HuH-7.5 (cell line): ENCODE measurements at places on chromosomes 2 and 18.

GRCh38 chr18:48785091-48785614 is 165.6 kb downstream of the SMAD7 start:
- DNase-seq: no peak

DNA sequence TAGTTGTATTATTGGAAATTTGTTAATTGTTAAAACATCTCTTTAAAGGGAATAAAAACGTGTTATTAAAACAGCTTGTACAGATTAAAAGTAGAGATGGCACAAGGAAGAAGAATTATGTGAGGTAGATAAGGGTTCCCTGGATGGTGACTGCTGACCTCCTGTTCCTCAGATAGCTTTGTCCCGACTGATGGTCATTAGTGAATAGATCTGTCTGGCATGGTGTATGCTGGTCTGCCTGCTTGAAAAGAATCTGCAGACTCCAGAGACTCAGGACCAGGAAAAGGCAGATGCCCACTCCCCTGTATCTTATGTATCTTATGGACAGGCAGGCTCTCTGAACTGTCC is 5.6 kb upstream of the FARP2 start:
- DNase-seq: no peak

GRCh38 chr18:69492861-69493260 is 92.2 kb downstream of the DOK6 start:
- DNase-seq: no peak

DNA sequence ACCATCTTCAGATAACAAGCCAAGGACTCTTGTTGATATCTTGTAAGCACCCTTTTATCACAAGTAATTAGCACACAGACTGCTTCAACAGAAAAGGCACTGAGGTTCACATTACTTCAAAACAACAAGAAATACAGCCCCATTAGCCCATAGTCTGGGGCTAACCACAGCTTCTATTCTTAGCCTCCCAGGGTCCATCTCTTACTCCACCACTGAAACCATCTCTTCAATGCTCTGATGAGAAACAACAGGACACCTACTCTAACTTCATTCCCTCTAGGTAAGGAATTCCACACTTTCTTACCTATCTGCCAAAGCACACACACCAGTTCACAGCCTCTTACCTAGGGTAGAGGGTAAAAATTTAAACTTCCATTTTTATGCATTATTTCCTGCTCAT is 26.4 kb upstream of the CYTIP start:
- no peak for DNase-seq

GRCh38 chr2:27672723-27673486 is 9.2 kb downstream of the SLC4A1AP start:
- DNase-seq: no peak

DNA sequence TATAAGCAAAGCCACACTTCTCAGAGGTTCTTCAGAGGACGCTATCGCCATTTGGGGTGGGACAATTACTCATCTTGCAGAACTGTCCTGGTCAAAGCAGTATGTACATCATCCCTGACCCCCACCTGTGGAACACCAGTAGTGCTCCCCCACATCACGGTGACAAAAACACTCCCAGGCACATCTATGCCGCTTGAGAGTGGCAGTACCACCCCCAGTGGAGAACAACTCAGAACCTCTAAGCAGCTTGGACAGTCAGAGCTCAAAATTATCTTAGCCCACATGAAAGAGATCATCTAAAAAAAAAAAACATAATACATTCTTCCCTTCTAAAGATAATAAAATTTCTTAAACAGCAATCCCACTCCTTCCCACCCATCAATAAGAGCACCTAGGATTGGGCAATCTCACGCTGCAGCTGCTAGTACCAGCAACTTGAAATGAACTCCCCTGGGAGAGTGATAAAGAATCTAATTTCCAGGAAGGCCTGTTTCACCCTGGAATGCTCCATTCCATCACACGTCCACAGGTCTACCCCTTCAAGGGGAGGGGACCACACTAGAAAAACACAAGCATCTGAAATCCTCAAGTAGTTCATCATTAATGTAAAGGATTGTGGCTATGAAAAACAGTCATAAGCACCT is 31.7 kb downstream of the LRP2 start:
- DNase-seq: no peak

- no peak for DNase-seq
Observed at GRCh38 chr2:181810823-181811695, 80.5 kb upstream of the ITPRID2 start.

DNA sequence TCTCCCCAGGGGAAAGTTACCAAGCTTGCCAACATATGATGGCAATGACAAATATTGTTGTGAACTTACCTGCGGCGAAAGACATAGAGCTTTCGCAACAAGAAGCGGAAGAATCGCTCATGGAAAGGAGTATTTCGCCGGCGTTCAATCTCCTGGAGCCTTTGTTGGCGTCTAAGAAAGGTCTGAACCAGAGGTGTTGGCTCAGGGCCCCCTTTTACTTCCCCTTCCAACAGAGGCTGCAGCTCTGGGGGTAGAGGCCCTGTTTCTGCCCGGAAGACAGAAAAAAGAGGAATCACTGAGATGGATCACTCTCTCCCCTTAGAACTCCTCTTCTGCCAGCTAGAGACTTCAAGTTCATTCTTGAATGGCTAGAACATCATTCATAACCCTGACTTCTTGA is 10.8 kb downstream of the GGCX start:
- DNase-seq: no peak

DNA sequence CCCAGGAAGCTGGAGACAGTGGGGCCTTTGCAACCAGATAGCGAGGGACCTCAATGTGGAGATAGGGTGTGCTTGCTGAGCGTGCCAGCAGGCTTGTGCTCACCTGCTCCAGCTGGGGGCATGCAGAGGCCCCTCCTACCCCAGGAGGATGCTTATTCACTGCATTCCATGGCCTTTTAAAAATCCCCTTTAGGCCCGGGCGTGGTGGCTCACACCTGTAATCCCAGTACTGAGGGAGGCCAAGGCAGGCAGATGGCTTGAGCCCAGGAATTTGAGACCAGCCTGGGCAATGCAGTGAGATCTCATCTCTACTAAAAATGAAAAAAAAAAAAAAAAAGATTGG is 54.5 kb downstream of the ODC1 start:
- DNase-seq: no peak

GRCh38 chr18:36467614-36468013 is 170.1 kb downstream of the FHOD3 start:
- DNase-seq: no peak

GRCh38 chr18:11872479-11873136 is 21.4 kb downstream of the CHMP1B start:
- DNase-seq: peak; percentile 92

- DNase-seq: no peak
Observed at GRCh38 chr2:204748286-204748685, 203.0 kb downstream of the PARD3B start.

DNA sequence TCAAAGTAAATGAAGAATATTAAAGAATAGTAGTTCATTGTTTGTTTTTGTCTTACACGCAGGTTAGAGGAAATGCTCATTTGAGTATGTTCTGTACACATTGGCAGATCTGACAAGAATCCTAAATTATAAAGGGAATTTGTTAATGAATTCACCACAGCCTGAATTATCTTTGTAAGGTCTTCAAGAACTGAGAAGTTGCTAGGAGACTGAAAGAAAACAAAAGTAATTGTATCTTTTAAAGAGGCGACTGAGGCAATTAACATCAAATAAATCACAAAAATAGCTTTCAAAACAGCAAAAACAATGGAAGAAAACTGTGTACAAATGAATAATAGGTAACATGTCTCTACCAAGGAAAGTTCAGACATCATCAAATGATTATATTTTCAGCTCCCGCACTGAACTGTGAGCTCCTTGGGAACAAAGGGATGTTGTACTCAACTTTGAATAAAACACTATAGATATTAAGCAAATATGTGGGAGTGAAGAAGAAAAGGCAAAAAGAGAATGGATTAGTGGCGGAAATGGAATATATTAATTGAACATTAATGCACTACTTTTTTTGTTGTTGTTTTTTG is 51.7 kb upstream of the ATIC start:
- DNase-seq: no peak

- DNase-seq: no peak
Observed at GRCh38 chr2:65465857-65466256, 33.5 kb upstream of the SPRED2 start.

DNA sequence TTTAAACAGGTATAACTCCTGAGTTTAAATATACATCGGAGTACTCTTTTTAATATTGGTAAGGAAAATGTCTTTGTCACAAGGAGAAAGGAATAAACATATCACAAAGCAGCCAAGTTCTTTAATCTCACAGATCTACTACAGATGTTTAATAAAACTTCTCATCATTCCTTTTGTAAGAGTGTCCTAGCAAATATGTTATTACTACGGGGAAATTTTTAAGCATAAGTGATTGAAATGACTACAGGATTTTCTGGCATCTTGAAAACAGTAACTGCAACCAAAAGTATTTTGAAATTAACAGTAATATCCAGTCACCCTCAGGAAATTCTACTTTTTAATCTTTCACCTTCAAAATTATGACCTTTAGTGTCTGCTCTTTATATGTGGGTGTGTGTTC is 403.1 kb downstream of the IRS1 start:
- DNase-seq: no peak

DNA sequence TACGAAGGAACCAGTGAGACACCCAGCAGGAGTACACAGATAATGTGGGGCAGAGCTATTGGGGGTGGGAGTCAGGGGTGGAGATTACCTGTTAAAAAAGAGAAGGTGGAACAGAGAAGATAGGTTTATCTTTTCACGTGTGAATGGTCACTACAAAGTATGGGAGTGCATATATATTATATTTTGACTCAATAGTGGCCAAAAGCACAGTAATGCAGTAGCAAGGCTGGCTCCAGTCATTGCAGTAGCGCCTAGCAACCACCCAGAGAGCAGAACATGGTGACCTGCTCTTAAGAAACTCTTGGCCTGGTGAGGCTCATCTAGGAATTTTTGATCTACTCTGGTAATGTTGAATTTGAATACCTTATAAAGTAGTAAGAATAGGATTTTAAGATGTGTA is 1.0 kb downstream of the IMPACT start:
- DNase-seq: peak; percentile 9

DNA sequence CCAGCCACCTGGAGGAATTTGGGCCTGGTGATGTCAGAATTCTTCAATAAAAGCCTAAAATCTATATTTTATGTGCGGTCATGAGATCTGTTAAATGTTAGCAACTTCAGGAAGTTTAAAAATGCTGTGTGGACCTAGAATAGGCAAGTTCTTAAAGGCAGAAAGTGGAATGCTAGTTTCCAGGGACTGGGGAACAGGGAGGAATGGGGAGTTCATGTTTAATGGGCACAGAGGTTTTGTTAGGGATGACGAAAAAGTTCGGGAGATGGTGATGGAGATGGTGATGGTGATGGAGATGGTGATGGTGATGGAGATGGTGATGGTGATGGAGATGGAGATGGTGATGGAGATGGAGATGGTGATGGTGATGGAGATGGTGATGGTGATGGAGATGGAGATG is 9.2 kb downstream of the TYMS start:
- no peak for DNase-seq

DNA sequence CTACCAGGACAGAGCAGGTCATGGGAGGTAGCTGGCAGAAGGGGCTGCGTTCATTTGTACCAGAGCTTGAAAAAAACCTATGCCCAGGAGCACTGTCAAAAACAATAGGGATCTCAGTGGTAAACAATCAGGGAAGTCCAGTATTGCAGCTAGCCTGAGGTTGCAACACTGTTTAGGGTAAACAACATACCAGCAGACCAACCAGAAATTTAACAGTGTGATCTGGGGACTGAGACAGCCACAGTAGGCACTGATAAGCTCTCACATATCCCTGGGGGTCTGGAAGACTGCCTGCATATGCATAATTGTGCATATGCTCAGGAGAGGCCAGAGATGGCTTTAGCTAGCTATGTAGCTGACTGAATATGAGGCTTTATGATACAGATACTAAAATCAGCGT is 12.0 kb upstream of the ZCCHC2 start:
- DNase-seq: no peak

DNA sequence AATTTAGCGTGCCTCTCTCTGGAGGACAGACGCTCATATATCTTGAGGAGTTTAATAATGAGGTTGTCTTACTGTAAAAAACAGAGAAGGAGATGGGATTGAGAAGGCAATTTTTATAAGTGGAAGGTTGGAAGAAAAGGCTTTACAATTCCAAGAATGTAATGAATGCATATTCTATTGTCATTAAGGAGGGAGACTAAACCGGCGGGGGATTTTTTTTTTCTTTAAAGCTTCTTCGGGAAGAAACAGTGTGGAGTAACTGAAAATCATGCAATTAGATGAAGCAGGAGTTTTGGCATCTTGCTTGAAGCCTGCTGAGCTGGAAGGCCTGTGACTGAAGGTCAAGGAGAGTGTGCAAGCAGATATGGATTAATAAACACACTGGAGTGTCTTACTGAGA is 124.4 kb downstream of the HRH4 start:
- DNase-seq: no peak

- no peak for DNase-seq
Observed at GRCh38 chr18:74447404-74448152, 9.5 kb downstream of the DIPK1C start.

- DNase-seq: no peak
Observed at GRCh38 chr2:182444806-182445205, 18.0 kb upstream of the PDE1A start.

DNA sequence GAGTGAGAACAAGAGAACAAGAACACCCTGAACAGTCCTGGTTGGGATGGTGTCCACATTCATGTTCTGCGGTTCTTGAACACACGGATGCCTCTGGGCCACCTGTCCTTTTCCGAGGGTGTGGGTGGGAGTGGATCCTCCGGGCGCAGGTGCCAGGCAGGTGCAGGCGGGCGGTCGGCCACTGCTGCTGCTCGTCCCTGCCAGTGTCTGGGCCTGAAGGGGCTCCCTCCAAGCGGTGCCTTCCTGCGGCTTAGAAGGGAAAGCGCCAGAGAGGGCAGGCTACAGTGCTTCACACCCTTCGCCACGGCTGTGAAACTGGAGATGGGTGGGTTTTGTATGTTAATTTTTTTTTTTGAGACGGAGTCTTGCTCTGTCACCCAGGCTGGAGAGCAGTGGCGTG is 8.0 kb upstream of the D2HGDH start:
- no peak for DNase-seq

GRCh38 chr2:55355451-55355850 is 64.2 kb downstream of the CCDC88A start:
- no peak for DNase-seq
